Caco-2 (cell line): ENCODE measurements at places on chromosomes 16 and 17. TPM values are rescaled to one million over a fixed set of nuclear protein-coding genes. Genes with fewer than 3 reads are reported as not detected.

The SPATA20 gene
- total RNA-seq: 149 and 176 TPM in 2 replicates

- H3K4me1 ChIP-seq: no peaks in the 10 kb centered on the region
- no peak overlapping the region for H3K4me3 ChIP-seq
- no peaks in the 10 kb centered on the region for H3K27me3 ChIP-seq
- H3K36me3 ChIP-seq: no peaks in the 10 kb centered on the region
- DNase-seq: no peak
Observed at GRCh38 chr17:12463102-12463501, 202.6 kb upstream of the MYOCD start.

The KRTAP16-1 gene
- total RNA-seq: not detected in 2 replicates

DNA sequence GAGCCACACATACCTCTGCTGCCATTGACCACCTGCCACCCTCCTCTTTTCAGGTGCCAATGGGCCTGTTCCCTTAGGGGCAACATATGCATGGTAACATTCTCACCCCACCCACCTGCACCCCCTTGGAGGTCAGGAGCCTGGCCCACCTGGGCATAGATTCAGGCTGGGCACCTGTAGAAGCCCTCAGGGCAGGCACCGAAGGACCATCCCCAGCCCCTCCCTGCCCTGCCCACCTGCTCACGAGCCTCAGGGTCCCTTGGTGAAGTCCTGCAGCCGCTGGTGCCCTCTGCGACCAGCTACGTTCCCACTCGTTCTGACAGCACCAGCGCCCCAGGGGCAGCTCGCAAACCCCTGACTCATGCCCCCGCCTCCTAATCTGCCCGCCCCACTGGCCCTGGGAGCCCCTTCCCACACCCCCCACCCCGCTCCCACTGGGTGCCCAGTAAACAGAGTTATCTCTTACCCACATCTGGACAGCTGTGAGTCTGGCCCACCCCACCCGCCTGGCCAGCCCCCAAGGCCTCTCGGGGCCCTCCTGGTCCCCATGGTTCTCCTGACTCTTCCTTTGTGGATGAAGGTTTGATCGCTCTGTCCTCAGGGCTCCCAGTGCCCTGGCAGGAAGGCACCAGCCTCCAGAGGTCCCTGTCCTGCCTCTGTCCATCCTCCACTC is at the start of gene SLC4A1:
SLC4A1 (minus strand) TSS at position 318 of the 673 bp plus-strand sequence. CDS start 5,269 bp downstream, outside the sequence.
- H3K27me3 ChIP-seq: no peaks in the 10 kb centered on the region
- H3K4me1 ChIP-seq: no peaks in the 10 kb centered on the region

- DNase-seq: no peak
- H3K27ac ChIP-seq: no peak overlapping the region
- no peak overlapping the region for H3K4me3 ChIP-seq
- H3K36me3 ChIP-seq: no peaks in the 10 kb centered on the region; the same call in 1 of the 2 replicates
Observed at GRCh38 chr17:21164216-21164615, 37.5 kb downstream of the DHRS7B start.

GRCh38 chr16:72821185-72821950 is 226.6 kb downstream of the ZFHX3 start:
- no peak overlapping the region for H3K27ac ChIP-seq
- no peaks in the 10 kb centered on the region for H3K27me3 ChIP-seq
- no peaks in the 10 kb centered on the region for H3K4me1 ChIP-seq
- no peak overlapping the region for H3K4me3 ChIP-seq
- H3K36me3 ChIP-seq: peaks cover 1% of the 10 kb centered on the region; the same call in 1 of the 2 replicates

GRCh38 chr16:85062323-85062722 is 34.7 kb downstream of the KIAA0513 start:
- H3K36me3 ChIP-seq: no peaks in the 10 kb centered on the region
- H3K4me3 ChIP-seq: no peak overlapping the region
- H3K27ac ChIP-seq: no peak overlapping the region

GRCh38 chr17:27497696-27498095 is 41.4 kb downstream of the KSR1 start:
- no peak for DNase-seq
- H3K27ac ChIP-seq: peak overlapping the region; percentile 92
- peaks cover 5% of the 10 kb centered on the region; the same call in 1 of the 2 replicates for H3K36me3 ChIP-seq
- H3K27me3 ChIP-seq: no peaks in the 10 kb centered on the region
- no peak overlapping the region for H3K4me3 ChIP-seq

The REXO5 gene
- 6.9 and 7.3 TPM in 2 replicates for total RNA-seq

DNA sequence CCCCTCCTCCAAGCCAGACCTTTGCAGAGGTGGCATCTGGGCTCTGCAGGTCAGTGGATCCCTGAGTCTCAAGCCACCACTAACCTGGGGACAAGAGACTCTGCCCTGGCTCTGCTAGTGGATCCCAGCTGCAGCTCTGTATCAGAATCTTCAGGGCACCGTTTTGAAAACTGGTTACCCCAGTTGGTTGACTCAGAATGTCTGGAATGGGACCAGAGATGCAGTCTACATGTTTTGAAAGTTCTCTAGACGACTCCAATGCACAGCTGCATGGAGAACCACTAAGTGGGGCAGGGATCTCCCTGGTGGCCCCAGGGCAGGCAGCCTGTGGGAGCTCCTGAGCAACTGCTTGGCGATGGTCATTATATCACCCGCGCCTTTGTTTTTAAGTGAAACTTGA is 34.1 kb upstream of the ADORA2B start:
- H3K4me1 ChIP-seq: no peaks in the 10 kb centered on the region
- no peaks in the 10 kb centered on the region for H3K27me3 ChIP-seq
- no peak for DNase-seq
- H3K27ac ChIP-seq: no peak overlapping the region

- H3K27ac ChIP-seq: no peak overlapping the region
- H3K27me3 ChIP-seq: no peaks in the 10 kb centered on the region
- no peak for DNase-seq
- H3K36me3 ChIP-seq: no peaks in the 10 kb centered on the region
Observed at GRCh38 chr17:67577429-67578141, 140.2 kb upstream of the NOL11 start.

The IGF2BP1 gene
- 583 and 601 TPM in 2 replicates for total RNA-seq
